ENCODE measurements at places on chromosomes 3 and 15.

GRCh38 chr3:87694678-87695077 is 364.1 kb downstream of the CGGBP1 start:
- DNase-seq: no peak

GRCh38 chr3:119238363-119238762 is 2.3 kb downstream of the B4GALT4 start:
- no peak for DNase-seq

DNA sequence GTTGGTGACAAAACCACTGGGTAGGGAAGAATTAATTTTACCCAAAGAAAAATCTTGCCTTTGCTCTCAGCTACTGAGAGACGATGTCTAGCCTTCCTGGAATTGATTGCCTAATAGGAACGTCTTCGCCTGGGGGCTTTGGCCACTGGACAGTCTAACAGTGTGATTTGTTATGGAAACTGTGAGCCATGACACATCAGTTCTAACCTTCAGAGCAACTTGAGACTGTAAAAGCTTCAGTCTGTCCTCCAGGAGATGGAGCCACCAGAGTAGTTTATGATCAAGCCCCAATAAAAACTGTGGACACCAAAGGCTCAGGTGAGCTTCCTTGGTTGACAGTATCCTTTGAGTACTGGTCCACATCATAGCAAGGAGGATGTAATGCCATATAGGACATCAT is 235.8 kb upstream of the TMCO5A start:
- DNase-seq: peak; percentile 28

DNA sequence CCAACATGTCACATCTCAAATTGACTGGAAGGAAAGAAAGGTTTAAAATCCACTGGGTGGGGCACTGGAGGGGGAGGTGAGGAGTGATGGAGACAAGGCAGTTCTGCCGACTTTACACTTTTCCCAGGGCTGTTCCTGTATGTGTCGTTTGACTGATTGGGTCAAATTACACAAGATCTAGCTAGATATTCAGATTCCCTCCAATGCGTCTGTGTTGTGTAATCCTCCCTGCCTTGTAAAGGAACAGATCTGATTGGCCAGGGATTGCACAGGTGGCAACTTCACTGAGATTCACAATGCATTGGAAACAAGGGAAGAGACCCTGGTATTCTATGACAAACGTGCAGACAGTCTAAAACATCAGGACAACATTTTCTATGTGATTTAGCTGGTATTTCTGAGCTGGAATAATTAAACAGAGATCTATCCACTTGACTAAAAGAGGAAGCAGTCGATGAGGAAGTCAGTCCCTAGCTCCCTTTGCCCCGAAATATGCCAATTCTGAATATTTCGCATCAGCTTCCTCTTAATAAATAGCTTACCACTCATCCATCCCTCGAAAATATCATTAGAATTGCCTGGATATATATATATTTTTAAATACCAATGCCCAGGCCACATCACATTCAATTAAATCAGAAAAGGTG is 312.9 kb downstream of the RORA start:
- DNase-seq: peak; percentile 46

GRCh38 chr3:62843508-62843907 is 31.7 kb downstream of the CADPS start:
- DNase-seq: no peak

DNA sequence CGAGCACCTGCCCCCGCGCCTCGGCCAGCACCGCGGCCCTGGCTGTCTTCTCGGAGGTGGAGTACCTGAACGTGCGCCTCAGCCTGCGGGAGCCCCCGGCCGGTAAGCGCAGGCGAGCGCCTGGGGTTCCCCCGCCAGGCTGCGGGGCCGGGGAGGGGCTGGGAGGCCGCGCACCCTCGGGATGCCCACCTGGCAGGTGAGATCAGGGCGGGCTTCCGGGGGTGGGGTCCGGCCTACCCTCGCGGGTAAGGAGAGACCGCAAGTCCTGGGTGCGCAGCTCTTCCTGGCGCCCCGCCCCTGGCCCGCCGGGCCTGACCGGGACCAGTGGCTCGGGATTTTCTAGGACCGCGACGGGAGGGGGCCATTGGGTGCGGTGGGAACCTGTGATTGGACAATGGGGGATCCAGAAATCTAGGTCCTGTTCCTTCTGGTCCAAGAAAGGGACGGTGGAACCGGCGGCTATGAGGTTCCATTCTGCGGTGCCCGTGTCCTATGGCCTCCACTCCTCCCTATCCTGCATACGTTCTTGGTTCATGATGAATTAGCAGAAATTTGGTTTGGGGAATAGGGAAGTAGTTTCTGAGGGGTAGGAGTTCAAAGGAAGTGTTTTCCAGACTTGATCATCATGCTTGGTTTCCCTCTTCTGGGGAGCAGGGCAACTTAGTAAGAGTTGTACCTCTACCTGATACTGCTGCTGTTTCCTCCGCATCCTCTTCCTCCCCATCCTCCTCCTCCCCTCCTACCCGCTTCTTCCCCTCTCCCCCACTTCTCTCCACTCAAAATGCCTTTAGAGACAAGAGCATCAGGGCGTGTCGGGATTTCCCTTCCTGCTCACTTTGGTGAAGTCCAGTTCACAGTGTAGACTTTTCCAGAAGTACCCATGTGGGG is 808 bp downstream of the ARRDC4 start:
- peak; percentile 27 for DNase-seq

DNA sequence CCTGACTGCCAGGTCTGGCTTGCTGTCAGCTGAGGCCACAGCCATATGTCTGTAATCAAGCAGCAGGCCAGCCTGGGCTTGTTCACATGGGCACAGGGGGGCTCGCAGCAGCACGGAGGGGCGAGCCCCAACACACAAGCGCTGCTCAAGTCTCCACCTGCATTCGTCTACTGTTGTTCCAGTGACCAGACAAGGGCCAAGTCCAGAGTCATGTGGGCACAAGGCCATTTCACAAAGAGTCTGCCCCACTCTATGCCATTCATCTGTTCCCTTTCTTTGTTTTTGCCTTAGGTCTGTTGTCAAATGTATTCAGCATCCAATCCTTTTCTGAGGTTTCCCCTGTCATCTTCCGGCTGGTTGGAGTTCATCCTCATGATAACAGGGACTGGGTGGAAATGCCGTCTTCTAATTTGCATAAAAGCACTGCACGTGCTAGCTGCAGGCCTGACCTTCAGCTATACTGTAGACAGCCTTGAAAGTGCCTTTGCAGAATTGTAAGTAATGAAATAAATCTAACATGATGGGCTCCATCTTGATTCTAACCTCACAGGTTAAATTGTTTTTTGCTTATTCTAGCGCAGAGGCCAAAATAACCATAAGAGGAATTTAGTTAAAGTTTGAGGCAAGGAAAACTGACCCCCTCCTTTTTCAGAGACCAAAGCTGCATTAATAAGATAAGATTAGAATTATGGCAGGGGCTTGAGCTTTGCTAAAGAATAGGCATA is 28.6 kb upstream of the KBTBD12 start:
- DNase-seq: no peak

DNA sequence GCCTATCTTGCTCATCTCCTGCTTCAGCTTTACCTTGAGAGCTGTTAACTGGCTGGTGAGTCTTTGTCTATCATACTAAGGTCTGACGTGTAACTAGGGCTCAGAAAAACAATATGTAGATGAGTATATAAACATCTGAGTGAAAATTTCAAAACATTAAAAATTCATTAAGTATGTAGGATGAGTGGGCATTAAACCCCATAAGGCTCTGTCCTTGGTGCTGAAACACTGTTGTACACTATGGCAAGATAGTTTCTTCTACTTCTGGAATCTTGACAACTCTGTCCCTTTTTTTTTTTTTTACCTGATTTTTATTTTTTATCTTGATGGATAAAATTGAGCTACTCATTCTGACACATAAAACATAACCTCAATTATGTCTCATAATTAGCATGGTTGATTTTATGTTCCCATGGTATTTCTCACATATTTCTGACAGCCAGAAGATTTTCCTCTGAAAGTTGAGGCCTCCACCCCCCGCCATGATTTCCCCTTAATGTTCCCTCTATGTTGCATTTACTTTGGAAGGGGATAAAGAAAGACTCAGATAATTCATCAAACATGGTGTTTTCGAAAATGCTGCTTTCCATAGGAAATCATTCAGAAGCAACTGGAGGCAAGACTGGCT is 54.3 kb downstream of the DGKG start:
- peak; percentile 31 for DNase-seq

GRCh38 chr3:63095-63765 is 133.3 kb upstream of the CHL1 start:
- peak; percentile 50 for DNase-seq

- DNase-seq: peak; percentile 29
These were observed 185.6 kb downstream of the APBA2 start for GRCh38 chr15:29071232-29071881.

- DNase-seq: no peak
These were observed 381.2 kb downstream of the RSL24D1 start for GRCh38 chr15:54815556-54815955.

- DNase-seq: no peak
These were observed 435.0 kb downstream of the SHQ1 start for GRCh38 chr3:72413228-72413627.

DNA sequence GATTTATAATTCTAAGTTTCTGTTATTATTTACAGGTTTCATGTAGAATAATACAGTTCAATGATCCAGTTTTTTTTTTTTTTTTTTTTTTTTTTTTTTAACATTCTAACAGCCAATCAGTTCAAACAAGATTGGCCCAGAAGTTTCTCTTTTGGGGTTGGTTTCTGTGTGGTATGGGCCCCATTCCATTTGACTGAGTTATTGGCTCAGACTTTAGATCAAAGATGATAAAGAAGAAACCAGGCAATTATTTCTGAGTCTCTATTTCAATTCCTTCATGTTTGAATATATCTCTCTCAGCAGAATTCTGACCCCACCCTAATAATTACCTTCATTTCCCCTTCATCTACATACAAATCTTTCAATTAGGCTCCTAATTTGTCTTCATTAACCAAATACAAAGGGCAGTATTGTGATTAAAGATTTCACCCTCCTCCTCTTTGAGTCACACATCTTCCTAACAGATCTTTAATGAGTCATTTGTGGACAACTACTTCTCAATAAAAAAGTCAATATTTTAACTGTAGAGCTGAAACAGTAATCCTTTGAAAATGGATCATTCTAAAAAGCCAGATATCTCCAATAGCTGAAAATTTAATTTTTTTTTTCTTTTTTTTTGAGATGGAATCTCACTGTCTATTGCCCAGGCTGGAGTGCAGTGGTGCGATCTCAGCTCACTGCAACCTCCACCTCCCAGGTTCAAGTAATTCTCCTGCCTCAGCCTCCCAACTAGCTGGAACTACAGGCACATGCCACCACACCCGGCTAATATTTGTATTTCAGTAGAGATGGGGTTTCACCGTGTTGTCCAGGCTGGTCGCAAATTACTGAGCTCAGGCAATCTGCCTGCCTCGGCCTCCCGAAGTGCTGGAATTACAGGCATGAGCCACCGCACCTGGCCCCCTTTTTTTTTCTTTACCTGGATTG is 878.8 kb downstream of the NAALADL2 start:
- no peak for DNase-seq

GRCh38 chr15:79032656-79033055 is 57.9 kb downstream of the RASGRF1 start:
- no peak for DNase-seq
